Mucosa of gallbladder (tissue), 1 donor: ENCODE measurements at places on chromosomes 5 and 9. TPM values are rescaled to one million over a fixed set of nuclear protein-coding genes. Genes with fewer than 3 reads are reported as not detected.
A peak's percentile ranks its signal among the peaks of the same experiment; 100 is the strongest.

Gene FLT4
- 11.1 TPM for total RNA-seq

GRCh38 chr5:157067005-157067404 is 8.1 kb upstream of the HAVCR1 start:
- DNase-seq: no peak

DNA sequence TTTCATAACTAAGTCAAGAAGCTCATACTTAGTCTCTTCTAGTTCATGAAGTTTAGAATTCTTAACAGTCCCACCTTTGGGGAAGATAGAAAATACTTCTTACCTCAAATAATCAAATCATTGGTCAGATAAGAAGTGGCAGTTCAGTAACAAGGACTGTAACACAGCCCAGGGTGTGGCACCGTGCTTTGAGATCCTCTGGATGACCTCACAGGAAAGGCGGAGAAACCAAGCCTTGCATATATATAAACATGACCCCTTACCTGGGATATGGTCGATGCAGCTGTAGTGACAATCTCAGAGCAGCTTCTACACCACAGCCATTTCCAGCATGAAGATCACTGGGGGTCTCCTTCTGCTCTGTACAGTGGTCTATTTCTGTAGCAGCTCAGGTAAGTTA is at the start of gene SPINK7:
SPINK7 (plus strand) TSS at position 271 of the 400 bp plus-strand sequence; CDS start at position 332, 61 bp downstream.
- DNase-seq: no peak

DNA sequence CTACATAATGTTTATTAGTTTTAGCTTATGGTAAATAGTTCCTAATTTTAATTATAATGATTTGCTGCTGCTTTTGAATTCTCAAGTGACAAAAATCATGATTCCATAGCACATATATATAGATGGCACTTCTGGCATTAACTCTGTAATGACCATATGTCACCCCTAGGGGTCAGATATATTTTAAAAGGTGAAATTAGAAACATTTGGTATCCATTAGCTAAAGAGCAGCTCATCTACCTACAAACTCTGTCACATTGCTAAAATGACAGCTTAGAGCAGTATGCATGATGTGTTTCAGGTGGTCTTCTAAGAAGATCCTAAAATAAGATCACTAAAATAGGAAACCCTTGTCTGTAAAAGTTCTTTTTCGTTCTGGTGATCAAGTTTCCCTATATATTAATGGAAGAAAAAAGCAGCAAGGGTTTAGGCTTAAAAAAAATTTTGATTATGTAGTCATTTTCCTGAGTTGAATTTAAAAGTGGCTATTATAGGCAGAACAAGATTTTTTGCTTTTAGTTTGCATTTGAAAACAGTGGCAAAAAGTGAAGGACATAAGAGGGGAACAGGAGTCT is 157.7 kb upstream of the POU5F2 start:
- no peak for DNase-seq

DNA sequence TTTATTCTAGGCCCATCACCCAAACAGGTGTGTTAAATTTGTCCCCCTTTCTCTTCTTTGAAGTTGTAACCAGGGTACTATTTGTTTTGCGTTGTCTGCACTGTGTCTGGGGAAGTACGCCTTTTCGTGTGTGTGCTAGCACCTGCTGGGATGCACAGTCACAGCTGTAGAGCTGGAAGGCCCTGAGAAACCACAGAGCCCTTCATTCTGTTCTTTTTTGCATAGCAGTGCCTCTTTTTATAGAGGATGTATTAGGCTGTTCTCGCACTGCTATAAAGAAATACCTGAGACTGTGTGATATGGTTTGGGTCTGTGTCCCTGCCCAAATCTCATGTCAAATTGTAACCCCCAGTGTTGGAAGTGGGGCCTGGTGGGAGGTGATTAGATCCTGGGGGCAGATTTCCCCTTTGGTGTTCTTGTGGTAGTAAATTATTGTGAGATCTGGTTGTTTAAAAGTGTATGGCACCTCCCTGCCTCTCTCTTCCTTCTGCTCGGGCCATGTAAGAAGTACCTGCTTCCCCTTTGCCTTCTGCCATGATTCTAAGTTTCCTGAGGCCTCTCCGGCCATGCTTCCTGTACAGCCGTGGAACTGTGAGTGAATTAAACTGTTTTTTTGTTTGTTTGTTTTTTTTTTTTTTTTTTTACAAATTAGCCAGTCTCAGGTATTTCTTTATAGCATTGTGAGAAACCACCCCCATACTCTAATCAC is 14.0 kb downstream of the SEC61B start:
- no peak for DNase-seq

Gene DHX29
- total RNA-seq: 31.6 TPM

Gene NR4A3
- total RNA-seq: 7.5 TPM

GRCh38 chr5:60700416-60700757 is 421 bp upstream of the DEPDC1B start:
- no peak for DNase-seq

DNA sequence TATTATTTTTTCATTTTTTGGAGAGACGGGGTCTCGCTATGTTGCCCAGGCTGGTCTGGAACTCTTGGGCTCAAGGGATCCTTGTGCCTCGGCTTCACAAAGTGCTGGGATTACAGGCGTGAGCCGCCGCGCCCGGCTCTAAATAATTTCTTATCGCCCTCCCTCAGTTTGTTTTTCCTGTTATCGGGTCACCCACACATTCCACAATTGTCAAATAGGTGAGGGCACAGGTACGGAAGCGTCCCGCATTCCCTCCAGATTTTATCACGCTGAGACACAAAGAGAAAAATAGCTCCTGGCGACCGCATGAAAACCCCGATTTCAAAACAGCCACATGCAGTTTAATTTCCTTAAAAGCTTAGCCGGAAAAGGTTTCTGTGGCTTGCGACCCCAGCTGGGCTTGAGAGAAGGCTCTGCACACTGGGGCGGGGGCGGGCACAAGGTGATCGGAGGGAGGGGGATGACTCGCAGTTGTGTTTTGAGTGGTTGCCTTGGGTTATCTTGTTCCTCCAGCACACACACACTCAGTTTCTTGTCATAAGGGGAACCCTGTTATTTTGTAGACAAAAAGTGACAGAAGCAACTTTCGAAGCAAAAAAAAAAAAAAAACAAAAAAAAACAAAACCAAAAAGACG is 717 bp upstream of the IQGAP2 start:
- peak; percentile 46 for DNase-seq

Gene PROB1
- total RNA-seq: 3.0 TPM

GRCh38 chr5:111469903-111470302 is 42.4 kb downstream of the STARD4 start:
- DNase-seq: no peak

GRCh38 chr5:5751987-5752386 is 329.5 kb downstream of the ICE1 start:
- DNase-seq: no peak

- DNase-seq: no peak
These were observed 8.3 kb downstream of the TLE4 start for GRCh38 chr9:79580055-79580454.

- no peak for DNase-seq
These were observed 148.2 kb upstream of the SLC12A2 start for GRCh38 chr5:127935398-127935797.

Gene JAKMIP2
- 1.8 TPM for total RNA-seq

Gene SLC6A7
- not detected for total RNA-seq

Gene RIGI
- total RNA-seq: 9.4 TPM

GRCh38 chr5:122009436-122009835 is 47.7 kb downstream of the SRFBP1 start:
- no peak for DNase-seq

DNA sequence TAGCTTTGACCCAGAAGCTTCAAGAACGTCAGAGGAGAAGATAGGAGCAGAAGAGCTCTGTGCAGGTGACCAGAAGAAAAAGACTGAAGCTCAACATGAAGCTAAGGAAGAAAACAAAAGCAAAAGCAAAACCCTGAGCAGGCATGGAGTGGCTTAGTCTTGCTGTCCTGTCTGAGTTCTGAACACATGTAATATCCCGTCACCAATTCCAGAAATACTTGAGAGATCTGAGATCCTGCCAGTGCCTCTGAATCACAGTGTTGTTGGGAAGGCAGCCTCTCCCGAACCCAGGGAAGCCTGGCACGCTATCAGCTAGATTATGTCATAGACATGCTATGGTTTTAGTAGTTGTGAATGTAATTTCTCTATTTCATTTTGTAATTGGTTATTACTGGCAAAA is 235.7 kb downstream of the ICE1 start:
- peak; percentile 48 for DNase-seq

DNA sequence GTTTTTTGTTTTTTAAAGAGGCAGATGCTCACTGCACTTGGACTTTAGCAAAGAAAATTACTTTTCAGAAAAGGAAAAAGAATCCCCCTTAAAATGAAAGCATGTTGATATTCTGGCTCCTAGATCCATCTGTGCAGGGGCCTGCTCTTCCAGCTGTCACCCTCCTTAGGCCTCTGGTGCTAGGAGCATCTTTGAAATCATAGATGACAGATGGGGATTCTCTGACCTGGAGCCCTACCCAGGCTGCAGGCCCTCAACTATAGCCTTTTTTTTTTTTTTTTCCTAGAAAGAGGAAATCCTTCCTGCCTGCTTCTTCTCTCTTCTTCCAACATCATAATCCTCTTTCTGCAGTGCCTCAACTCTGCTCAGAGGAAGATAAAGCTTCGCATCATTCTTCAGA is 16.3 kb upstream of the DCP2 start:
- DNase-seq: no peak

DNA sequence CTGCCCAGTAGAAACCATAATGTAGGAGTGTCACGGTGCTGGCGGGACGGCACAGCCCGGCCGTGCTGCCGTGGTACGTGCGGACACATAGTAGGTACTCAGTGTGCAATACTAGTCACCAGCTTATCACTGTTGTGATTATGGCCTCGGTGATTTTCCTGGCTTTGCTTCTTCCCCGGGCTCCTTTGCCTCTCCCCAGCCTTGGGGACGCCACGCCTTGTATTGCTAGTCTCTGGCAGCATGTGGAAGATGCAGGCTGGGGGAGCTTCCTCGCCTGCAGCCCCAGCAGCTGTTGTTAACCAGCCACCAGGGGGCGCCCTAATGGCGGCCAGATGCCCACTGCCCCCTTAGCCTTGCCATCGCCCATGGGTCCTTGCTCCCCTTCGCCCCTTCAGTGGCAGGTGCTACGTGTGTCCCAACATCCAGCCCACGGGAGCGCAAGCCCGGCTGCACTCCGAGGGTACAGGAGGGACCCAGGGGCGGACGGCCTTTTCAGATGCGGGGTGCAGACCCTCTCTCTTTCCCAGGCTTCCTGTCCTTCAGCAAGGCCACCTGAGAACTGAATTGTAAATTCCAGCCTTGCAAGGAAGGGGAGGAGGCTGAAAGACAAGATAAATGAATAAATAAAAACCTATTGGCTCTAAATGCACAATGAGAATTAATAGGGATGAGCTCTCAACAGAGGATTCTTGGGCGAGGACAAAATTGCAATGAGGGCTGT is 8.0 kb downstream of the NTNG2 start:
- peak; percentile 30 for DNase-seq

DNA sequence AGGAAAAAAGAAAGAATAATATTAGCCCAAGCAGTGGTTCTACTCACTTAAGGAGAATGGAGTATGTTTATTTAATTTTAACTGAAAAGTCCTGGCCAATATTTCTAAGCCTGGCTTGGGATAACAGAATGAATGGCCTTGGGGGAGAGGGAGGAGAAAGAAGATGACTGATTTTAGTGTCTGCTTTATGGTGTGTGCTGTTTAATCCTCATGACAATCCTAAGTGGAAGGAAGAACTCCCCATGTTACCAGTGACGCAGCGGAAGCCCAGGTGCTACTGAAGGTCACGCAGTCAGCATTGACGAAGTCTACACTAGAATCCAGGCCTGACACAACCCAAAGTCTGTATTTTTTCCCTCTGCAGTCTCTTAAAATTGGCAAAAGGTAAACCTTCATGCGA is 50.5 kb downstream of the PALM2AKAP2 start:
- DNase-seq: no peak

GRCh38 chr9:92895812-92896436 is 18.1 kb upstream of the ZNF484 start:
- no peak for DNase-seq

DNA sequence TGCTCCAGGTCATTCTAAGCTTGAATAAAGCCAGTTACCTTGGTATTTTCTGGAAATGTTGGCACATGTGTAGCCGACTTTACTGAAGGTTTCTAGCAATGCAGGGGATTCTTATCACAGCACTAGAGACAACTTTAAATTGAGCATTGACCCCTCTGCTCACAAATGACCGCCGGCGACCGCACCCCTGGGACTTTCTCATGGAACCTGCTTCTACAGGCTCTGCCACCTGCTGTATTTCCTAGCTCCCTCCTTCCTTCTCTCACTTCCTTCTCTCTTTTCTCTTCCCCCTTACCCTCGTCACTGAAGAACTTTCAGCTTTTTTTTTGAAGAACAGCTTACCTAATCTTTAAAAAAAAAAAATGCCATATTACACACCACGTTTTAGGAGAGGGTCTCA is 30.9 kb upstream of the DAB2 start:
- DNase-seq: no peak

Gene LHFPL2
- total RNA-seq: 22.5 TPM

GRCh38 chr9:68530618-68531017 is 10.1 kb downstream of the TMEM252 start:
- peak; percentile 49 for DNase-seq

GRCh38 chr9:137865581-137866145 is 11.9 kb upstream of the CACNA1B start:
- no peak for DNase-seq

Gene ORM2
- total RNA-seq: 2.8 TPM

Gene CSF1R
- total RNA-seq: 91.9 TPM

DNA sequence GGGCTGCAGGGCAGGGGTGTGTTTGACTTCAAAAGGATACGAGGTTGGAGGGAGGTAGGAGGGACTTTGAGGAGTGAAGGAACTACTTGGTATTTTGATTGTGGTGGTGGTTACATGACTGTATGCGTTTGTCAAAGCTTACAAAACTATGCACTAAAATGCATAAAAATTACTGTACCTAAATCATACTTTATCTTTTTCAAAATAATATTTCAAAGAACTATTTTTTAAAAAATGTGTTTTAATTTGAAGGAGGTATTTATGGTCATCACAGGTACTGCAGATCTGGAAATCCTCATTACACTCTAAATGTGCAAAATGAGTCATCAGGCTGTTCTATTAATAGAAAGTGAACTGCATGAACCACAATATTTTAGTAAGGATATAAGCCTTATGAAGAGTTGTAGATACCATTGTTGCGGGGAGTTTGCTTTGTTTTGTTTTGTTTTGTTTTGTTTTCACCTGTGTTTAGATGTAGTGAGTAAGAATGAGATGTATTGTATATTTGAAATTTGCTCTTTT is 116.9 kb downstream of the ARRDC3 start:
- no peak for DNase-seq

DNA sequence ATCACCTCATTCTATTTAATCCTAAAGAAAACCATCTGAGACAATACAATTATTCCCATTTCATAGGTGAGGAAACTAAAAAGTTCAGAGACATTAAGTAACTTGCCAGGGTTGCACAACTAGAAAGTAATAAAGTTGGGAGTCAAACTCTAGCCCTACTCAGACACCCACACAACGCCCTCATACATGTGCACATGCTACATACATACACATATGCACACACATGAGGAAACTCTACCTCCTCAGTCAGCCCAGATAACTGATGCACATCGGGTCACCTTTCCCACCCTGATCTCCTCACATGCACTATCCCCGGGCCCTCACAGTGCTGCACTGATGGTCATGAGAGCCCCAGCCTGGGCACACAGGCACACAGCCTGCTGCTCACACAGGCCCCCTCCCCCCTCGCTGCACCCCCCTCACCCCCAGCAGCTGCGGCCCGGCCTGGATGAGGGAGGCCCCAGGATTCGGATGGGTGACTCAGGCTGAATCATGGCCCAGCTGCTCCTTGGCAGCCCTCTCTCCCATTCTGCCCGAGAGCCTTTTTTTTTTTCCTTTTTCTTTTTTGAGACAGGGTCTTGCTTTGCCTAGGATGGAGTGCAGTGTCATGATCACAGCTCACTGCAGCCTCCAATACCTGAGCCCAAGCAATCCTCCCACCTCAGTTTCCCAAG is 5.0 kb upstream of the GPRIN1 start:
- no peak for DNase-seq

Gene KCNN2
- total RNA-seq: 0.17 TPM
